Activated T-helper 1 cell treated with anti-CD3 and anti-CD28 coated beads, Interleukin-12 subunit alpha, Interleukin-12 subunit beta, Interleukin-2, Interleukin-4 antibody, amounts not matched to agents 30 ng/mL and 10 ng/mL and 1 ng/mL, durations not matched to agents 14 hours and 24 hours and 36 hours (primary cell): ENCODE measurements at places on chromosomes 2 and 18. TPM values are rescaled to one million over a fixed set of nuclear protein-coding genes. Genes with fewer than 3 reads are reported as not detected.

The SERPINB11 gene
- not detected in 2 replicates for total RNA-seq

The TXNDC2 gene
- total RNA-seq, result 0.26 TPM in 1 of 2 replicates, not detected in the other

The EVX2 gene
- not detected in 2 replicates for total RNA-seq

The SF3B6 gene
- 128 and 145 TPM in 2 replicates for total RNA-seq

The GLI2 gene
- total RNA-seq, result 0.32 and 0.62 TPM in 2 replicates

The RGPD3 gene
- total RNA-seq, result 0.16 and 0.22 TPM in 2 replicates

The SIX2 gene
- total RNA-seq, result not detected in 2 replicates

The ALPI gene
- total RNA-seq, result not detected in 2 replicates

The APCDD1 gene
- total RNA-seq, result not detected in 2 replicates

The LYPD1 gene
- total RNA-seq, result not detected in 2 replicates

- DNase-seq, result no peak
- no peak overlapping the region for H3K4me3 ChIP-seq
- H3K27ac ChIP-seq, result peak overlapping the region; percentile 52
- peaks cover 68% of the 10 kb centered on the region for H3K4me1 ChIP-seq
These were observed 3.5 kb upstream of the NCK2 start for GRCh38 chr2:105741174-105741573.

- no peak for DNase-seq
- no peaks in the 10 kb centered on the region for H3K36me3 ChIP-seq
- no peak overlapping the region for H3K4me3 ChIP-seq
- H3K27me3 ChIP-seq, result no peaks in the 10 kb centered on the region
These were observed 88.4 kb downstream of the PTGR3 start for GRCh38 chr18:75120521-75120920.

DNA sequence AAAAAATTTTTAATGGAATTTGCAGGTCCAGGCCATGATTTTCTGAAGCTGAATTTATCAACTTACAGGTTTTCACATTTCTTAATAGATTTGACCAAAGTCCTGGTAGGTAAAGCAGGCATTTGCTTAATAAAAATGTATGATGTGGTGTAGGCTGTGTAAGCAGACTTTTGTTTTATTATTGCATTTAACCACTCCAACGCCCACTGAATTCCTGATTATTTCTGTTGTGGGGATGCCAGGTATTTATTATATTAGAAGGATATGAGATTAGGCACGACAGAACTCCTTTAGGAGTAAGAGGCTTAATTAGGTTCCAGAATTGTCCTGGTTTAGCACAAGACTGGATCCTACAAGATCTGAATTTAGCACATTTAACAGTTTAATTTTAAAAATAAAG lies 111.1 kb downstream of the ADCYAP1 start:
- no peaks in the 10 kb centered on the region for H3K36me3 ChIP-seq
- no peaks in the 10 kb centered on the region for H3K27me3 ChIP-seq
- no peaks in the 10 kb centered on the region for H3K4me1 ChIP-seq
- no peak overlapping the region for H3K4me3 ChIP-seq
- no peak for DNase-seq

GRCh38 chr2:9097239-9097638 lies 93.8 kb upstream of the MBOAT2 start:
- no peak overlapping the region for H3K4me3 ChIP-seq
- H3K4me1 ChIP-seq, result peaks cover 10% of the 10 kb centered on the region
- H3K36me3 ChIP-seq, result no peaks in the 10 kb centered on the region
- no peak overlapping the region for H3K27ac ChIP-seq

- H3K27me3 ChIP-seq, result peaks cover 10% of the 10 kb centered on the region
- no peak overlapping the region for H3K27ac ChIP-seq
- peaks cover 7% of the 10 kb centered on the region for H3K4me1 ChIP-seq
- H3K4me3 ChIP-seq, result no peak overlapping the region
These were observed 47.6 kb downstream of the RNF152 start for GRCh38 chr18:61845197-61845596.

DNA sequence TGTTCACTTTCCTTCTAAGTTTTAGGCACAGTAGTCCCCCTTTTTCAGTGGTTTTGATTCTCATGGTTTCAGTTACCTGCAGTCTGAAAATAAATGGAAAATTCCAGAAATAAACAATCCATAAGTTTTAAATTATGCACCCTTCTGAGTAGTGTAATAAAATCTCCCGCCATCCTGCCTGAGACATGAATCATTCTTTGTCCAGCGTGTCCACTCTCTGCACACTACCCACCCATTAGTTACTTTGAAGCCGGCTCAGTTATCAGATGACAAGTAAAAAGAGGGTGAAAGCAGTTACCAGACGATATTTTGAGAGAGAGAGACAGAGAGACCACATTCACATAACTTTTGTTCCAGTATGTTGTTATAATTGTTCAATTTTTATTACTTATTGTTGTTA lies 400.5 kb downstream of the TMX3 start:
- no peaks in the 10 kb centered on the region for H3K27me3 ChIP-seq
- no peak for DNase-seq
- H3K36me3 ChIP-seq, result no peaks in the 10 kb centered on the region
- no peak overlapping the region for H3K27ac ChIP-seq
- H3K4me1 ChIP-seq, result no peaks in the 10 kb centered on the region

- H3K4me1 ChIP-seq, result peaks cover 42% of the 10 kb centered on the region
- no peak for DNase-seq
- H3K27ac ChIP-seq, result no peak overlapping the region
- H3K4me3 ChIP-seq, result no peak overlapping the region
These were observed 24.0 kb downstream of the POLR1A start for GRCh38 chr2:86081724-86082123.

DNA sequence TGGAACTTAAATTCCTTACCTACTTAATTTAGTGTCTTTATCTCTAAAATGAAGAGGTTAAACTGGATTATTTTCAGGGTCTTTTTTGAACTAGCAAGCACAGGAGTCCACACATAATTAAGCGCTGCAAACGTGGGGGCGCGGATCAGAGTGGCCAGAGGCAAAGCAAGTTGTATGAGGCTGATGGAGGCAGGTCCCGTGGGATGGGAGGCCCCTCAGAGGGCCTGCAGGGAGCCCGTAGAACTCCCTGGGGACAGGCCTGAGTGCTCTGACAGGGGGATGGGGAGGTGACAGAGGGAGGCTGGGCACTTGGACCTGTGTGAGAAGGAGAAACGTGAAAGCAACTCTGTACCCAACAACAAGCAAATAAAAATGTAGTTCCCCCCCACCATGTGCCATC lies 177.8 kb downstream of the ACKR3 start:
- DNase-seq, result no peak
- H3K36me3 ChIP-seq, result no peaks in the 10 kb centered on the region
- H3K4me3 ChIP-seq, result no peak overlapping the region
- no peak overlapping the region for H3K27ac ChIP-seq
- H3K27me3 ChIP-seq, result peaks cover 3% of the 10 kb centered on the region

DNA sequence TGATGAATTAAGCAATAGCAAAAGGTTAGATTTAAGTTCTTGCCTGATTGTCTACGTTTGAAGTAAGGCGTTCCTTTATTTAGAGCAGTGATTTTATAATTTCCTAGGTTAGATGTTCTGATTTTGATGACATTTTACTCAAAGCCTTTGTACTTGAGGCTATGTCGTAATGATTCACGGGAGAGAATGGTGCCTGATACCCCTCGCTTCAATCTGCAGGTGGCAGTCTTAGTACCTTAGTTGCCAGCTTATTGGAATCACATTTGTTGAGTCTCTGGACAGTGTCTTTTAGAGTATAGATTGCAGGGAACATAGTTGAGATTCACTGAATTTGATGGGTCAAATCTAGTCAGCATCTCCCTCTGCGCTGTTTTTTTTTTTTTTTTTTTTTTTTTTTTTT lies 89.5 kb downstream of the BIRC6 start:
- H3K27ac ChIP-seq, result no peak overlapping the region
- H3K36me3 ChIP-seq, result peaks cover 48% of the 10 kb centered on the region
- no peak overlapping the region for H3K4me3 ChIP-seq

DNA sequence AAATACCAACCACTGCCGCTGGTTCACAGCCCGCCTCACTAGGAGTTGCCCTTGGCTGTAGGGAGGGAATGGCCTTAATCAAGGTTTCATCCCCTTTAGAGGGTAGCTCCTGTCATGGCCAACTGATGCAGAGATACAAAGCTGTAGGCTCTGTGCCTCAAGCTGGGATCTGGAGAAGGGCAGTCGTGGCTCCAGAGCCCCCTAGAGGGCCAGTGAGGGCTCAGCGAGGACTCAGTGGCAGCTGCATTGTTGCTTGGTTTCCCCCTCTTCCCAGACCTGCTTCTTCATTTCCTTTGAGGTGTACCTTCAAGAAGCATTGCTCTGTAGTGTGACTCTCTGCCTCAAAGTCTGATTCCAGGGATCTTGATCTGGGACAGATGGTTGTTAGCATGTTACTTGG lies 302.1 kb downstream of the LPIN1 start:
- peaks cover 17% of the 10 kb centered on the region for H3K4me1 ChIP-seq
- no peak for DNase-seq
- H3K27me3 ChIP-seq, result peaks cover 5% of the 10 kb centered on the region
- no peaks in the 10 kb centered on the region for H3K36me3 ChIP-seq
- no peak overlapping the region for H3K4me3 ChIP-seq
- no peak overlapping the region for H3K27ac ChIP-seq

DNA sequence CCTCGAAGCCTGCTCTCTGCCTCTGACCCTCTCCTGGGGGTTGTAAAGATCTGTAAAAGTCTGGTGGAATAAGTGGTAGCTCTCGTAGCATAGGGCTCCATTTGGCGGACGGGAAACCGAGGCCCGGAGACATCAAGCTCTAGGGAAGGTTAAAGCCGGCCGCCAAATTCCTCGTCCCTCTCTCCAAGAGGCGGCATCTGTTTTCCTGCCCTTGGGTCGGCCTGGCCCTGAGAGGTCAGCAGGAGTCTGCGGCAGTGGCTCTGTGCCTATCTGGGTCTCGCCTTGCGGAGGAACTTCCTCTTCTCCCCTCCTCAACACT lies 72.4 kb downstream of the TEX51 start:
- no peak overlapping the region for H3K27ac ChIP-seq
- H3K4me1 ChIP-seq, result peaks cover 5% of the 10 kb centered on the region
- peaks cover 31% of the 10 kb centered on the region for H3K27me3 ChIP-seq
- no peak overlapping the region for H3K4me3 ChIP-seq

DNA sequence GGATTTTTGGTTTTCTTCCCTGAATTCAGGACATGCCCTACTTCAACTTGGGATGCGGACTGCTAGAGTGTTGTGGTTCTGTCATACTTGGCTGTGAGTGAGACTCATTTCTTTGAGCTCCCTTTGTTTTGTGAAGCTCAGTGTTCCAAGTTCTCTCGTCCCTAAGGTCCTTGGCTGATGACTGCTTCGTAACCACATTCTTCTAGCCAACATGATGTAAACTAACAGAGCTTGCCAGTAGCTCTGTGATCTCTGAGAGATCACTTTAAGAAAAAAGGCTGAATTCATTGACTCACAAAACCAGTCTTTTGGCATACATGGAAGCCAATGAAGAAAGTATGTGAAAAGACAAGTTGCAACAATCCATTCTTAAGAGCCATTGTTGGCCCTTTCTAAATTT lies 96.9 kb upstream of the MSTN start:
- H3K27me3 ChIP-seq, result no peaks in the 10 kb centered on the region
- H3K36me3 ChIP-seq, result no peaks in the 10 kb centered on the region
- no peak overlapping the region for H3K4me3 ChIP-seq
- no peaks in the 10 kb centered on the region for H3K4me1 ChIP-seq

GRCh38 chr2:171383134-171383533 lies 50.7 kb downstream of the METTL8 start:
- H3K36me3 ChIP-seq, result peaks cover 31% of the 10 kb centered on the region
- H3K4me3 ChIP-seq, result no peak overlapping the region
- DNase-seq, result no peak
- H3K4me1 ChIP-seq, result no peaks in the 10 kb centered on the region
- no peaks in the 10 kb centered on the region for H3K27me3 ChIP-seq

DNA sequence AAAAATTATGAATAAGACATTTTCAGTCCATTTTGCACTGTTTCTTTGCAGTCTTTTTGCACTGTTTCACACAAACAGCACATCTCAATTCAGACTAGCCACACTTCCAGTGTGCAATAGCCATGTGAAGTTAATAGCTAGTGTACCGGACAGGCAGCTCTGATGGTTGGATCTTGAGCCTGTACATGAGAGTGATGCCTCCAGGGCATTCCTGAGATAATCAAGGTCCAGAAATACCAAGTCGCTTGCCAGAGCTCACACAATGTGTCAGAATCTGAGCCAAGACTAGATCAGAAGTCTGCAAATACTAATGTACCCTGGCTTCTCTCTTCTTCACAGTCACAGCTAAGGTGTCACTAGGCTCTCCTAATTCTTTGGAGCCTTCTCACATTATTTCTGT lies 180.2 kb downstream of the OSR1 start:
- H3K27ac ChIP-seq, result no peak overlapping the region
- no peaks in the 10 kb centered on the region for H3K36me3 ChIP-seq
- DNase-seq, result no peak

DNA sequence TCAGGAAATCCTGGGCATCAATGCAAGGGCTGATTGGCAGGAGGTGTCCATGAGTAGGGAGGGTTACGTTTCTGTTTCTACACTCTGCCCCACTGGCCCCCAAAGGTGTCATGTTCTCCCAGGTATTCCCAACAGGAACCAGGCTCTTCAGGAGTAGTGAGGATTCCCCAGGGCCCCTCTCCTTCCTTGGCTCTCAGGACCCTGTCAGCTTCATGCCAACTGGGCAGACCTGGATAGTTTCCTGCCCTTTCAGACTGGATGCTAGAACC lies 480.6 kb upstream of the HS6ST1 start:
- no peak for DNase-seq
- H3K27me3 ChIP-seq, result peaks cover 6% of the 10 kb centered on the region
- no peaks in the 10 kb centered on the region for H3K36me3 ChIP-seq

DNA sequence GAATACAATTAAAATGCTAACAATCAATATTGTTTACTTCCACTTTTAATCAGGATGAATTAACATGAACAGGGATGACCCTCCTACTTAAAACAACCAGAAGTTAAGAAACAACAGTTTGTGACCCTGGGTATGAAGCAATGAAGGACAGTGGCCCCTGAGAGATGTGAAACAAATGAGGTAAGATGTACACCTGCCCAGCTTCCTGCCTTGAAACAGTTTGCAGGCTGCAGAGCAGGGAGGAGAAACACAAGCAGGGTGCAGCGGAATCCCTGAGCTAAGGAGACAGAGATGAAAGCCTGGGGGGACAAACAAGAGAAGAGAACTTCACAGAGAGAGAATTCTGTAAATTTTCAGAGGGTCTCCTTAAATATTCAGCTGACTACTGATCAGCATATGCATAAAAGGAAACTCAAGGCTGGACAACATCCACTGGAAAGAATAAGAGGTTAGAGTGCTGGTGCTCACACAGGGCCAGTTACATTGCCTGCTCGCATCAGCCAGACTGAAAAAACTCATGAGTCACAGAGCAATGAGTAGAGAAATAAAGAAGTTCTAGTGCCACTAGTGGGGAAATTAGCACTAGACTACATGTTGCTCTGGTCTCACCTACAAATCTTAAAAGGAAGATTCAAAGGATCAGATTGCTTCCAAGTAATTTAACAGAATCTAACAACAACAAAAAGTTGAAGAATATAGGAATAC lies 106.4 kb downstream of the PID1 start:
- H3K36me3 ChIP-seq, result no peaks in the 10 kb centered on the region
- no peaks in the 10 kb centered on the region for H3K27me3 ChIP-seq
- H3K27ac ChIP-seq, result no peak overlapping the region
- no peak for DNase-seq
